Vagina (tissue), 2 donors: ENCODE measurements at places on chromosomes 3 and 15.

DNA sequence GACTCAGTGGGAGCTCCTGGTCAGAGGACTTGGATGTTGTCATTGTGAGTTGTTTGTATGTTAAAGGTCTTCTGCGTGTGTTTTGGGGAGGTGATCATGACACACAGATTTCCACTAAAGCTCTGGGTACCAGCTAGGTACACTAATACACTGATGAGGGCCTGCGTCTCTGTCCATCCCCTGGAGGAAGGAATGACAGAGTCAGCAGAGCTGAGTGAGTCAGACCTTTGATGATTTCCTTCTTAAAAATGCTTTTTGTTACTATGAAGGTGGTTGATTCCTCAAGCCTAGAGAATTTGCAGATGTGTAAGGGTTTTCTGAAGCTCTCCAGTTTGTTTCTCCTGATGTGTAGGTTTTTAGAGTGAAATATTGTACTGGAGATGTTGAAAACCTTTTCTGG is 424.1 kb upstream of the TPM1 start:
- no peak for DNase-seq

DNA sequence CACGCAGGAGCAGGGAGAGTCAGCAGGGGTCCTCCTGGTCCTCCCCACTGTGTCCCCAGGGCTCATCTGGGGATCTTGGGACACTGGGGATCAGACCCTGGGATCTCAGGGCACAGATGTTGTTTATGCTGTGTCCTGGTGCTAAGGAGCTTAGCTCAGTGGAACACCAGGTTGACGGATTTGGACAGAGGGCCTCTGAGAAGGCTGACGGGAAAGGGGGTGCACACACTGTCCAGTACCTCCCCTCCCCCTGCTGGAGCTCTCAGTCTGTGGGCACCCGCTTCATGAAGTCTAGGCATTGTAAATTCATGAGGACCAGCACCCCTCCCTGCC is 21.9 kb upstream of the SEMA3F start:
- DNase-seq, result no peak

DNA sequence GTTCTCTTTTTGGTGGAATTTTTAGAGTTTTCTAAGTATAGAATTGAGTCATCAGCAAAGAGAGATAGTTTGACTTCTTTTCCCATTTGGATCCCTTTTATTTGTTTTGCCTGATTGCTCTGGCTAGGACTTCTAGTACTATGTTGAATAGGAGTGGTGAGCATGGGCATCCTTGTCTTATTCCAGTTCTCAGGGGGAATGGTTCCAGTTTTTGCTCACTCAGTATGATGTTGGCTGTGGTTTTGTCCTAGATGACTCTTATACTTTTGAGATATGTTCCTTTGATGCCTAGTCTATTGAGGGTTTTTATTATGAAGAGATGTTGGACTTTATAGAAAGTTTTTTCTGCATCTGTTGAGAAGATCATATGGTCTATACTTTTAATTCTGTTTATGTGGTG is 72.5 kb downstream of the TNFAIP8L3 start:
- DNase-seq, result no peak

DNA sequence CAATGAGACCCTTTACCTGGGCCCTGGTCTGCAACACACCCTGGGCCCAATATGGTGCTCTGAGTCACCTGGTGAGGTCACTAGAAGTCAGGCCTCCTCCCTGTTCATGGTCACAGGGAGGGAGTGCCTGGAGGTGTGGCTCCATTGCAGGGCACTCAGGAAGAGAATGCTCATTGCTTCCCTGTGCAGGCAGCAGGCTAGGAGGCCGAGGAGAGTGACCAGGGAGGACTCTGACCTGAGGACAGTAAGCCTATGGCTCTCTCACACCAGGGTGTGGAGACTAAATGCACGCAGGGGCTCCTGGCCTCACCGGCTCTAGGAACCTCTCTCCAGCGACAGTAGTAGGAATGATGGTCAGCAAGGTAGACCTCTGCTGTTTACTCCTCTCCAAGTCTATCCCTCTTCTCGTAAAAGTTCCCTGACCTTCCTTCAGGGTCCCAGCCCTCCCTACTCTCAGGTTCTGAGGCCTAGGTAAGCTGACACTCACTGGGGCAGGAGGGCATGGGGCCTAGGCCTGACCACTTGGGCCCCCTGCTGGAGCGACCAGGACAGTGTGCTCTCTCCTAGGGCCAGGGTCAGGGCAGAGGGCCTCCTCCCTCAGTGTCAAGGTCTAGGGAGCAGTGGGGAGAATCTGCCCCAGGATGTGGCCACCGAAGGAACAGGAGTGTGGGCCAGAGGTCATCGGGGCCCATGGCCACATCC is 9.6 kb upstream of the SLCO2A1 start:
- no peak for DNase-seq

DNA sequence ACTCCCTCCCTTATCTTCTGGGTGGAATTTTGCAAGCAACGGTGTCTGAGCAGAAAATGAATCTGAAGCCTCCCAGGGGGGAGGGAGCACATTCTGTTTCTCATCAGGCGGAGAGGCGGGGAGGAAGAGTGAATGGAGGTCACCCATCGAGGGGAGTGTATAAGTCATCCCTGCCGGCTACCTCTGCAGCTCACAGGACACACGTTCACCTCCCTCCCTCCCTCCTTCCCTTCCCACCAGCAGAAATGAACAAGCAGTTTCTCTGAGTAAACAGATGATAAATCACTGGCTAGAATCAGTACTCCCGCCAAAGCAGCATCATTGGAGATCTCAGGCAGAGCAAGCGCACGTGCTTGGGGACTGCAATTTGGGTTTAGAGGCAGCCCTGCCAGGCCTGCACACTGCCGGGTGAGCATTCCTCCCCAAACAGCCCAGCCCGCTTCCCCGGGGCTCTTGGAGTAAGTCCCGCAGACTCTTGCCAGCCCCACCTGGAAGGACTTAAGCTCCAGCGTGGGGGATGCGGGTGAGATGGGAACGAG is 38.3 kb downstream of the CPN2 start:
- DNase-seq, result peak; percentile 99

GRCh38 chr15:95953032-95953431 is 377.5 kb upstream of the NR2F2 start:
- no peak for DNase-seq

DNA sequence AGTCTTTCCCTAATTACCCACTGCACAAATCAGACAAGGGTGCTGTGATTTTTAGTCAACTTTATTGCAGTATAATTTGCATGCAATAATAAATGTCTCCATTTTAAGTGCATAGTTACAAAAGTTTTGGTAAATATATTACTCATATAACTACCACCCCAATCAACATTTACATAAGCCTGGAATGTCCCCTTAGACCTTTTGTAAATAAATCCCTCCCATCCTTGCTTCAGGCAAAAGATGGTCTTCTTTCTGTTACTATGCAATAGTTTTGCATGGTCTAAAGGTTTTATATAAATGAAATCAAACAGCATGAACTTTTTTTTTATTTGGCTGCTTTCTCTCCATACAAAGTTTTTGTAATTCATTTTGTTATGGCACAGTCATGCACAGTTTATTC is 235.4 kb downstream of the PYDC2 start:
- DNase-seq, result no peak

GRCh38 chr3:119329551-119329950 is 35.4 kb downstream of the ARHGAP31 start:
- no peak for DNase-seq

DNA sequence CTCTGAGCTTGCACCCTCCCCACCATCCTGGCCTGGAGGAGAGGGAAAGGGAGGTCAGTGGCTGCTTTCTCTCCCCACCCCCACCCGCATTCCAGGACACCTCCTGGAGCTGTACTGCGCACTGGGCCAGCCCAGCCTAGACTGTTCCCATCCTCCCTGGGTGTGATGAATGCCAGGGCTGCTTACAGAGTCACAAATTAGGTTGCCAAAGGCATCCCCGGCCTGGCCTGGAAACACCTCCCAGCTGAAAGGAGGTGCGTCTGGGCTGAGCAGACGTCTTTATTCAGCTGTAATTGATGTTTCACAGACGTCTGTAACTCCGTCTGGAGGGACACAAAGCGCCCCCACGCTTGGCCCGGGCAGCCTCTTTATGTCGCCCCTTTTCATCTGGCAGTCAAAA is 47.6 kb downstream of the RHCG start:
- DNase-seq, result no peak

GRCh38 chr3:68666429-68667136 is 265.8 kb downstream of the TAFA4 start:
- no peak for DNase-seq

DNA sequence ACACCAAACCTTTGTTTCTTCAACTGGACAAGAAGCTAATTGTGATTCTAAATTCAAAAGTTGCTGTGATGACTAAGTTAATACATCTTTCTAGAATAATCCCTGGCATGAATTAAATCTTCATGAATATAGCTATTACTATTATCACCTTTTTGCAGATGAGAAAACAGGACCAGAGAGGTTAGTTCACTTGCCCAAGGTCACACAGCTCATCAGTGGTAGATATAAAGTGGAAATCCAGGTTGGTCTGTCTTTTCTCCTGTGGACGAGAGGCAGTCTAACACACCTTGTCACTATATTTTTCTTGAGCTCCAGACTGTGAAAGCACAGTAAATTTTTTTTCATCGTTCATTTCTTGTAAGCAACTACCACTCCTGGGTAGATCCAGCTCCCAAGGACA is 247.6 kb upstream of the LRTM1 start:
- DNase-seq, result no peak

DNA sequence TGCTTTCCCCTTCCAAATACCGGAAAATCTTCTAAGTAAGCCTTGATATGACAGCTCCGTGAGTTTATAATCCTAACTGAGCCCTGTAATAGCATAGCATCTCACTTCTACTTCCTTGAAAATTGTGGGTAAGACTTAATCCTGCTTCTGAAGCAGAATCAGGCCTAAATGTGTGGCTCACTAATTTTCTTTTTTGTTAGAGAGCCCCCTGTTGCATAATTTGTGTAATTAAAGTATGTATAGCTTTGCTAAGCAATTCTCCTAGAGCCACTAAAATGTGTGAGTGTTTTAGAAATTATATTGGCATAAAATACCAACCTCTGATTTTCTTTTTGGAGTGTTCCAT is 304.4 kb downstream of the FGF12 start:
- DNase-seq, result no peak

GRCh38 chr3:171462224-171462623 is 2.0 kb upstream of the TNIK start:
- no peak for DNase-seq

- DNase-seq, result no peak
Observed at GRCh38 chr3:139561959-139562676, 22.6 kb upstream of the RBP1 start.

DNA sequence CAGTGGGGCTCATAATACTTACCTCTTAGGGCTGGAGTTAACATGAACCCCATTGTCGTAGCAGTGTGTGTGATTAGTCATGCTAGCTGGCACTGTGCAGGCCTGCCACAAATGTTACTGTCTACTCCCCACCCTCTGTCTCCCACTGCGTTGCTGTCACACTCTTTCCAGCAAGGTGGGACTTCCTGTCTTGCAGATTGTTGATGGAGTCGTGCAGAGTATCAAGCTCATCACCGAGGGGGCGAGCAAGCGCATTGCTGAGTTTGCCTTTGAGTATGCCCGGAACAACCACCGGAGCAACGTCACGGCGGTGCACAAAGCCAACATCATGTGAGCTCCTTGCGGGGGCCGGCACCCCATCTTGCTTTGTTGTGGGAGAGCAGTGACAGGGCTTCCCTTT is 12.9 kb downstream of the IDH3A start:
- DNase-seq, result no peak

DNA sequence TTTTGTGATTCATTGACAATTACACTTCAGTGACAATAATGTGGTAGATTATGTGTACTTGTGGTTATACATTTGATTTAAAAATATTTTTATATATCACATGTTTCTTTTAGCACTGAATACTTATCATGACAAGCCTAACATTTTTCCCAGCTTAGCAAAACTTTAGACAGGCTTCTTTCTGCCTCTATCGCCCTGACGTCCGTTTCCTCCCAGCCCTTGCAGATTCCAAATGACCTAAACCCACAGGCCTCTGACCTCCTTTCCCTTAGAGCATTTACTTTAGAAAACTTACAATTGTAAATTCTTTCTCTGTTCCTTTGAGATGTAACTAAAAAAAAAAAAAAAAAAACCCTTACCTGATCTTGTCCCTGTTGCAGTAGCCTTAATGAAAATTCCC is 326.1 kb downstream of the UNC13C start:
- no peak for DNase-seq

- DNase-seq, result no peak
Observed at GRCh38 chr15:44656298-44656697, 7.2 kb downstream of the SPG11 start.

DNA sequence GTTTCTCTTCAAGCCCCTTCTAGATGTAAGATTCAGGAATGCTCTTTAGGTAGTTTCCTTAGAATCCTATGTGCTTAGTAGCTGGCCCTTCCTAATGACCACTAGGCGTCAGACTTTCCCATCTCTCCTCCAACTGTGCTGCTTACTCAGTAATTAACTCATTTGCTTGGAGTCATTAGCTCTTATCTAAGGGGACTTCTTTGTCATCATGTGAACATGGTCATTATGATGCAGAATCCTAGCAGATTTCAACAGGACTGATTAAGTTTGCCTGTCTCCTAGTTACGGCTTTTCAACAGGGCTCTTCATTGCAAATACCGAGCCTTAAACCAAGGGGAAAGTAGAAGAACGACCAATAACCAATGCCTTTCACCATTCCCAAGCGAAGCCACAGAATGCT is 46.4 kb downstream of the GJD2 start:
- DNase-seq, result no peak

- no peak for DNase-seq
Observed at GRCh38 chr15:33048255-33048654, 146.3 kb downstream of the FMN1 start.
